Left renal cortex interstitium (tissue), 4 donors: ENCODE measurements at places on chromosomes 16 and 17.

- no peak for DNase-seq
These were observed 157.6 kb downstream of the RAB11FIP4 start for GRCh38 chr17:31549121-31549524.

DNA sequence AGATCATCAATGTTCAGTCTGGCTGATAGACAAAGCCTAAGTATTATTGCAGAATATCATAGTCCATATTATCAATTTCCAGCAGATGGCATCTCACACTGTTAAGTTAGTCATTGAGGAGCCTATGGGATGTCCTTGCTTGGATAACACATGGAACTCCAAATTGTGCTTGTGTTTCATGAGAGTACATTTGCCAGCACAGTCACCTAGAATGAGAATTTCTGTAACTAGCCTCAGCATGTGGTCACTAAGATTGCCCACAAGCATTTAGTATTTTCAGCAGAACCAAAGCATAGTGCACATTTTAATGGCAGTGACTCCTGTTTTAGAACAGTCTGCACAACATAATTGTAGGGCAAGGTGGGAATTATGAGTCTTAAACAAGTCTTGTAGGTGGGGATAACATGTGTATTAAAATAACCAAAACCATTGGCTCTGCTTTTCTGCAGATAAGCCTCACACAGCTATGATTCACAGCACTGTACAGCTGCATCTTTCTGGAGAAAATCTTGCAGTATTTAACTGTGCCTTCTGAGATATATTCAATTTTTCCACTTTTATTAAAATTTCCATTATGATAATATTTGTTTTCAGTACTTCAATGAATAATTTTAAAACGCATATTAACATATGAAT, 882.8 kb upstream of the SOX9 start:
- no peak for DNase-seq

DNA sequence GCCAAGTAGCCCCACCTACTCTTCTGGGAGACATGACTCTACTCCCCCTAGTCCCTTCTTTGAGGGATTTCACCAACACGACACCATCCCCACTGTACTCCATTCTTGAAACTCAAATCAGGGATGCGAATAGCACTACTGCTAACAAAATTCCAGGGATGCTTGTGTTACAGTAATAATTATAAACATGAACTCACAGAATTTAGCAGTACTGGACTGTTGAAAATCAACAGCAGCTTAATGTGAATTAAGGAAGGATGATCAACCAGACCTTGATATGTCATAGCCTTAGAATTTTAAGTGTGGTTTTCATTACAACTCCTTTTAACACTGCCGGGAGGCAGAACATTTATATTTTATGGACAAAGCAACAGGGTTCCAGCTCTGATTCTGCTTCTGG, 37.9 kb downstream of the AMFR start:
- DNase-seq = no peak

DNA sequence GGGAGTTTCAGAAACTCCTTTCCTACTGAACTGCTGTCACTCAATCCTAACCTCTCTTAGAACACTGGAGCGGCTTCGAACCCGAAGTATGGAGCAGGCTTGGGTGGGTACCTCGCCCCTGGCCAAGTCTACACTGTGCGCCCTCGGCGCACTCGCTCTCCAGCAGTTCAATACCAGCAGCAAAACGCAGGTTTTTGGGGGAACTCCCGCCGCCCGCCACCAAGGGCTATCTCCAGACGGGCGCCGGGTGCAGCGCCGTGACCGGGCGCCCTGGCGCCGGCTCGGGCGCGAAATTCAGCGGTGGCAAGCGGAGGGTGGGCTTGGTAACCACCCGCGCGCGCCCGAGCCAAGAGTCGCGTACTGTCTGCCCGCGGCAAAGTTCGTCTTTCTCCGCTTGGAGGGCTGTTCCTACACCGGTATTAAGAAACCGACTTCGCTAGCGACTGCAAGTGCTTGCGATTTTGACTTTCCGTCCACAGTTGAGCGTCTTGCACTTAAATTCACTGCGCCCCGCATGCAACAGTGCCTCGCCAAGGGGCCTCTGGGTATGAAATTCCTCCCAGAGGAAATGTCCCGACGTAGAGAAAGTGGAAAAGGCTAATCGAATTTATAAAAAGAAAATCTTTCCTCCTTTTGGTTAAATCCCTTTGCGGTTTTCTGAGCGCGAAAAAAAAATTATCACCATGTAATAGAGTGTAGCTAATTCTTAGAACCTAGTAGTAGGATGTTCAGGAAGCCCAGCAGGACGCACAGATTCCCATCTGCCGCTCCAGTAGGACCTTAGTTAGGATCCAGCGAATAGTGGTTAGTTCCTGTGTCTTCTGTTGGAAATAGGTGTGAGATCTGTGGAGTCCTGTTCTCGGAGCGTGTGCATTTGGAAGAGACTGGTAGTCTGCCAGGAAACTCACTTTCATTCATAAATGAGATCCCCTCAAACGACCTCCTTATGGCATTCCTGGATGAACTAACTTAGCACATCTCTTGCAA, 5.0 kb upstream of the SALL1 start:
- no peak for DNase-seq
